Frontal cortex (tissue), 4 donors: ENCODE measurements at places on chromosomes 2 and 18. TPM values are rescaled to one million over a fixed set of nuclear protein-coding genes. Genes with fewer than 3 reads are reported as not detected.

The MYO3B gene
- 0.41 TPM for total RNA-seq

The CNDP1 gene
- total RNA-seq: under 0.01 TPM

The KIF5C gene
- total RNA-seq: 388 TPM

The XDH gene
- not detected for total RNA-seq

The LRATD1 gene
- total RNA-seq: 29.8 TPM

The CPS1 gene
- total RNA-seq: 2.9 TPM

The RPRM gene
- total RNA-seq: 154 TPM

The CRACDL gene
- total RNA-seq: 2.0 TPM

The CRYGC gene
- not detected for total RNA-seq

The BUB1 gene
- total RNA-seq: 6.9 TPM

The CNTNAP5 gene
- total RNA-seq: 30.6 TPM

The RNF181 gene
- 51.8 TPM for total RNA-seq

The FSHR gene
- not detected for total RNA-seq

The AQP12B gene
- not detected for total RNA-seq

The FBXO41 gene
- 20.0 TPM for total RNA-seq

The G6PC2 gene
- total RNA-seq: not detected

The CRYBA2 gene
- not detected for total RNA-seq

The GKN2 gene
- not detected for total RNA-seq

The OTOS gene
- 0.41 TPM for total RNA-seq

The GRB14 gene
- 15.1 TPM for total RNA-seq

The CHCHD5 gene
- 3.3 TPM for total RNA-seq

The SGPP2 gene
- 0.82 TPM for total RNA-seq

The RGPD4 gene
- not detected for total RNA-seq

The TMEM37 gene
- not detected for total RNA-seq

The CAVIN2 gene
- total RNA-seq: 3.3 TPM

The CNGA3 gene
- total RNA-seq: 1.2 TPM

The CROCC2 gene
- not detected for total RNA-seq

The GGCX gene
- total RNA-seq: 22.4 TPM

The PHOSPHO2 gene
- 11.8 TPM for total RNA-seq

The ANO7 gene
- 0.41 TPM for total RNA-seq

The CIB4 gene
- not detected for total RNA-seq

The ST3GAL5 gene
- 44.4 TPM for total RNA-seq

The HOXD4 gene
- total RNA-seq: not detected

The UGT1A5 gene
- total RNA-seq: not detected

The GULP1 gene
- 51.4 TPM for total RNA-seq

The CD8B gene
- not detected for total RNA-seq

The C2orf72 gene
- total RNA-seq: 27.7 TPM

The SIX3 gene
- 1.2 TPM for total RNA-seq

The DNAJC5G gene
- total RNA-seq: not detected

The ZBTB7C gene
- 1.6 TPM for total RNA-seq

The SGO2 gene
- 2.9 TPM for total RNA-seq

The REG3G gene
- total RNA-seq: not detected

The STK36 gene
- total RNA-seq: 16.7 TPM

The SERPINB10 gene
- 0.41 TPM for total RNA-seq

The DAPL1 gene
- total RNA-seq: not detected

The CWC22 gene
- total RNA-seq: 26.1 TPM

The RNPEPL1 gene
- total RNA-seq: 4.5 TPM

The CDH7 gene
- total RNA-seq: 7.3 TPM

The LOXHD1 gene
- 0.41 TPM for total RNA-seq

The NDUFS1 gene
- total RNA-seq: 86.8 TPM

The C2orf81 gene
- 0.41 TPM for total RNA-seq

The UCN gene
- 1.2 TPM for total RNA-seq
